Placental epithelial cell (primary cell): ENCODE measurements at places on chromosomes 7 and 10. TPM values are rescaled to one million over a fixed set of nuclear protein-coding genes. Genes with fewer than 3 reads are reported as not detected.

Gene ADAM12
- 0.79 and 4.7 TPM in 2 replicates for total RNA-seq

Gene OR2A42
- not detected in 2 replicates for total RNA-seq

Gene PPIA
- 1,348 and 2,909 TPM in 2 replicates for total RNA-seq

Gene FBXL13
- total RNA-seq, result 3.9 and 8.2 TPM in 2 replicates

Gene DPP6
- total RNA-seq, result under 0.01 TPM in 1 of 2 replicates, not detected in the other
